Activated CD4-positive, alpha-beta memory T cell treated with anti-CD3 and anti-CD28 coated beads for 36 hours (primary cell): ENCODE measurements at places on chromosomes 12 and 14. TPM values are rescaled to one million over a fixed set of nuclear protein-coding genes. Genes with fewer than 3 reads are reported as not detected.

The SOAT2 gene
- 1.5 TPM for total RNA-seq

DNA sequence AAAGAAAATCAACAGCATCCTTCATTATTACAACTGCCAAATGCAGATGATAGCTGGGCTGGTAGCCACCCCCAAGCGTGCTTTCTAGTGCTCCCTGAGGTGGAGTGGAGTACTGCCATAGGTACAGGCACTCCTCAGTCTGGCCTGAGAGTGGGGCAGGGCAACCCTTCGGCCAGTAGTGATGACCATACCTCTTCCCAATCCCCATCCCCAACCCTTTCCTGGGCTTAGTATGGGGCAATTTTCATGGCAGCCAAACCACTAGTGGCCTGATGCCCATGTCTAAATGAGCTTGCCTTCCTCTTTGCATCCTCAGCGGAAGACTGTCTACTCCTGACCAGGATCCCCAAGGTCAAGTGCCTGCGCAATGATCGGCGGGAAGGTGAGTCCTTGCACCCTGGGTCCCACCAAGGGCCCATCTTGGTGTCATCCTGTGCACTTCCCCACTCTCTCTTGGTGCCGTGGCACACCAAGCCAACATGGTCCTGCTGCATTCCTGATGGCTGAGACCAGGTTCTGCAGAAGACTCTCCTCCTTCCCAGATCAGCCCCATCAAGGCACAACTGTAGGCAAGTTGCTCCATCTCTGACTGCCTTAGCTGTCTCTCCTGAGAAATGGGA lies 65.8 kb downstream of the GALNT16 start:
- H3K27me3 ChIP-seq, result no peaks in the 10 kb centered on the region
- H3K4me3 ChIP-seq, result no peak overlapping the region
- no peaks in the 10 kb centered on the region for H3K4me1 ChIP-seq
- H3K27ac ChIP-seq, result no peak overlapping the region
- DNase-seq, result peak; percentile 1

GRCh38 chr12:123075646-123076171 lies 75.2 kb downstream of the PITPNM2 start:
- H3K4me3 ChIP-seq, result peak overlapping the region; percentile 68
- H3K4me1 ChIP-seq, result peaks cover 41% of the 10 kb centered on the region
- H3K36me3 ChIP-seq, result no peaks in the 10 kb centered on the region
- peak; percentile 88 for DNase-seq
- no peaks in the 10 kb centered on the region for H3K27me3 ChIP-seq

DNA sequence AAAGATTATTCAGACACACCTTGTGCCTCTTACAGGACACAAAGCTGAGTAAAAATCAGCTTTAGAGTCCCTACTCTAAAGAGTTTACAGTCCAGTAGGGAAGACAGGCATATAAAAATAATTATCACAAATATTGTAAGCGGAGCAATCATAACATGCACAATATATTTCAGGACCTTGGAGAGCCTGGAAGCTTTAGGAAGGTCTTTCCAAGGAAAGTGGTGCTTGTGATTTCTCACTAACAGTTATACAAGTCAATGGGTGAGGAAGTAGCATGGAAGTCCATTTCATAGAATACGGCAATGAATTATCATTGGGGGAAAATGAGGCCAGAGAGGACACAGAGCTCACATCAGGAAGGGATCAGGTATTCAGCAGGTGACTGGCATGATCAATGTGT lies 268.3 kb downstream of the C12orf50 start:
- no peak for DNase-seq
- H3K4me1 ChIP-seq, result no peaks in the 10 kb centered on the region
- no peak overlapping the region for H3K4me3 ChIP-seq
- H3K27me3 ChIP-seq, result no peaks in the 10 kb centered on the region

- no peak overlapping the region for H3K4me3 ChIP-seq
- H3K4me1 ChIP-seq, result no peaks in the 10 kb centered on the region
- no peak overlapping the region for H3K27ac ChIP-seq
- H3K36me3 ChIP-seq, result no peaks in the 10 kb centered on the region
- no peak for DNase-seq
- no peaks in the 10 kb centered on the region for H3K27me3 ChIP-seq
These were observed 26.6 kb upstream of the NXPH4 start for GRCh38 chr12:57190037-57190436.

DNA sequence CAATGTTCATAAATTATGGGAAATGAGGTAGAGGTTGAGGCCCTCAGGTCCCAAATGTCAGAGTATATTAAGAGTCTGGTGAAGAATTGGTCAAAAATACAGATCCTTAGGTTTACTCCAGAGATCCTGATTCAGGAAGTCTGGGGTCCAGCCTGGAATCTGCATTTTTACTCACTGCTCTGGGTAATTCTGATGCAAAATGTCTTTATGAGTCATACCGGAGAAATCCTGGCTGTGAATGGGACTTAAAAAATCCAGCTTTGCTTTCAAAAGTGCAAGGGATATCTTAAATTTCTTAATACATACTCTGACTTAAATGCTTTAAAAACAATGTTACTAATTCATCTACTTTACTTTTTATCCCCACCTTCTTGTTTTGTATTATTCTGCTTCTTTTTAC lies 74.5 kb downstream of the FERMT2 start:
- no peak for DNase-seq
- H3K4me1 ChIP-seq, result no peaks in the 10 kb centered on the region
- no peaks in the 10 kb centered on the region for H3K36me3 ChIP-seq
- H3K27ac ChIP-seq, result no peak overlapping the region
- no peaks in the 10 kb centered on the region for H3K27me3 ChIP-seq

DNA sequence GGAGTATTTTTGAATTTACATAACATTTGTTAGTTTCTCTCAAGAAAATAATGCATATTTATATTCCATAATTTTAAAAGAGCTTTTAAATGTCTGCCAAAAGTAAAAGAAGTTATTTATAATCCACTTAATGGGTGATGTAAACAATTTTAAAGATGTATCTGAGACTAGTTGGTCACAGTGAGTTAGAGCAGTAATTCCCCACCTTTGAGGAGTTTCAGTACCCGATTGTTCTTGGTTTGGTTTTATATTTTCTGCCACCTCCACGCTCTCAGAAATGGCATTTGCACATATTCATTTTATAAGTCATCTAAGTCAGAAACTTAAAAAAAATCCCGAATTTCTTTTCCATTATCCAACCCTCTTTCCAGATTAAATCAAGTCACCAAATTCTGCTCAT lies 153.2 kb downstream of the SLC35F4 start:
- H3K27me3 ChIP-seq, result no peaks in the 10 kb centered on the region
- H3K27ac ChIP-seq, result no peak overlapping the region
- H3K36me3 ChIP-seq, result no peaks in the 10 kb centered on the region
- no peaks in the 10 kb centered on the region for H3K4me1 ChIP-seq

GRCh38 chr14:75433631-75434071 lies 5.8 kb downstream of the JDP2 start:
- no peak overlapping the region for H3K4me3 ChIP-seq
- H3K27me3 ChIP-seq, result peaks cover 4% of the 10 kb centered on the region
- peaks cover 10% of the 10 kb centered on the region for H3K4me1 ChIP-seq
- no peak for DNase-seq

DNA sequence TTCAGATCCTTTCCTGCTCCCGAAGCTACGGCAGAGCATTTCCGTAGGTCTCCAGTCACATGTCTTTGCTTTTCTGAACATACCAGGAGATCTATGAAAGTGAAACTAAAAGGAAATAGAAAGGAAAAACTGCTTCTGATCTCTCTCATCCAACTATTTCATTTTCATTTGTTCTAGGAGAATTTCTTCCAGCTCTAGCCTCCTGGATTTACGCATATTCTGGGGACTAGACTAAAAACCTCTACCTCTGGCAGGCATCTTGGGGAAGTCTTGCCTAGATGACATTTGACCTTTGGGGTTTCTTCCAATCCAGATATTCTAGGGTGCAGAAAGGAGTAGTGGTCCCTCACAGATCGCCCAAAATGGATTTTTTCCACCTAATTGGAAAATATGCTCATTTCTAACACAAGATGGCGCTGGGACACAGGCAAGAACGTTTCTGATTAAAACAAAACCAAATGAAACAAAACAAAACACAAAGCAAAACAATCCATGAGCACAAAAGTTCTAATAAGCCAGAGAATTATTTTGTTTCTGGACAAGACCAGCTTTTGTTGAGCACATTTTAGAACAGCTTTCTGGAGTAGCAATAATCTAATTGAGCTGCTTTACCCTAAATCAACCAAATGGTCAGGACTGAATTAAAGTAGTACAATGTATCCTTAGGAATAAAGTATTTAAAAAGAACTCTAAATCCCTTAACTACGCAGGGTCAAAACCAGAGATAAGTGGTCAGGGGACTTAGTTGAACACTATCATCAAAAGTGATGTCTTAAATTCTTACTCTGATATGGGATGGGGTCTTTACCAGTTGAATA lies 12.3 kb upstream of the PARP11 start:
- H3K27ac ChIP-seq, result peak overlapping the region; percentile 34
- no peaks in the 10 kb centered on the region for H3K36me3 ChIP-seq
- DNase-seq, result peak; percentile 45
- peak overlapping the region; percentile 42 for H3K4me3 ChIP-seq
- H3K27me3 ChIP-seq, result peaks cover 6% of the 10 kb centered on the region

GRCh38 chr14:26811756-26812305 lies 214.0 kb upstream of the NOVA1 start:
- no peak for DNase-seq
- no peaks in the 10 kb centered on the region for H3K27me3 ChIP-seq
- no peak overlapping the region for H3K27ac ChIP-seq
- H3K4me3 ChIP-seq, result no peak overlapping the region
- no peaks in the 10 kb centered on the region for H3K4me1 ChIP-seq
- H3K36me3 ChIP-seq, result no peaks in the 10 kb centered on the region

DNA sequence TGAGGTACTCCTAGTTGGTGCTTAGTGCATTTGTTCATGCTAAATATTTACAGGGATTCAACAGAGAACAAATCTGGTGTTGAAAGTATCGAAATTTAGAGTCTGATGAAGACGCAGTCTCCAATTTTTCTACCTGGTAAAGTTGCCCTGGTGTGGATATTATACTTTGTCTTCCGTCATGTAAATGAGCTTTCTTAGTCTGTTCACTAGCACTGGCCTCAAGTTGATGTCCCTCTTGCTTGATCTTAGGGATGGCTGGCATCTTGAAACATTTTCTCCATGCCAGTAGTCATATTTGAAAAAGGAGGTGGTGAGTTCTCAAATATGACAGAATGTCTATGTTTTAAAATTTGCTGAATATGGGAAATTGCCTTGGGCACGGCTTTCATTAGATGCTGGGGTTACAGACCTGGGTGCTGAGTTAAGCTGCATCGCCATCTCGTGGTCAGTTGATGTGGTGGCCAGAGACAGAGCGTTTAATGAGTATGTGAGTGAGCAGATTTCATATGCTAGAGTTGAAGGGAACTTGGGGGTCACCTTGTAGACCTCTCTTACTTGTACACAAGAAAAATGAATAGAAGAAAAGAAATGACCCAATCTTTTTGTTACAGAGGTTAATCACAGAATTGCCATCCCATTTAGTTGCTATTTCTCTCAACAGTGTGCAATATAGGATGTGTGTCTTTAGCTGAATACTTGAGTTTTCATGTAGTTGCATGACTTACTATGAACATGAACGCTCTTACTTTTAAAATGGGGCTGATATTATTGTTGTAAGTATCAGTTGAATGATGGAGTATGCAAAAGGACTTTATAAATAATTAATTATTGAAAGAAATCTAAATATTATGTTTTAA lies 172.8 kb upstream of the DCN start:
- no peaks in the 10 kb centered on the region for H3K36me3 ChIP-seq
- H3K27me3 ChIP-seq, result peaks cover 5% of the 10 kb centered on the region
- no peak overlapping the region for H3K4me3 ChIP-seq
- DNase-seq, result peak; percentile 59
- no peaks in the 10 kb centered on the region for H3K4me1 ChIP-seq
- no peak overlapping the region for H3K27ac ChIP-seq

GRCh38 chr12:108379823-108380222 lies 40.7 kb upstream of the CMKLR1 start:
- peaks cover 1% of the 10 kb centered on the region for H3K27me3 ChIP-seq
- H3K27ac ChIP-seq, result no peak overlapping the region
- no peak for DNase-seq
- H3K4me3 ChIP-seq, result no peak overlapping the region
- no peaks in the 10 kb centered on the region for H3K4me1 ChIP-seq

DNA sequence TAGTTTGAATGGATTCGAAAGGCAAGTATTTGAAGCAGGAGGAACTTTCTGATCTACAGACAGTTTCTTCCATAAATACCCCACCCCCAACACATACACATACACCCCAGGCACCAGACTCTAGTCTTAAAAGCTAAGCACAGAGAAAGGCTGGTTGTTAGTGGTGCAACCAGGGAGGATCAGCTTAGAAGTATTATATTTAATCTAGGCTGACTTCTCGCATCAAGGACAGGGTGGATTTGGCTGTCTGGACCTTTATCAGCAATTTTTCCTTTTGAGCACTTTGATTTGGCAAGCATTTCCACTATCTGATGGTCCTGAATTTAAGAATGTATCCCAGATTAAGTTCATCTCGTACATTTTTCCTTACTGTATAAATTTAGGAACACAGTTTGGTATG lies 1489.8 kb upstream of the FLRT2 start:
- H3K4me3 ChIP-seq, result no peak overlapping the region
- H3K27ac ChIP-seq, result no peak overlapping the region

DNA sequence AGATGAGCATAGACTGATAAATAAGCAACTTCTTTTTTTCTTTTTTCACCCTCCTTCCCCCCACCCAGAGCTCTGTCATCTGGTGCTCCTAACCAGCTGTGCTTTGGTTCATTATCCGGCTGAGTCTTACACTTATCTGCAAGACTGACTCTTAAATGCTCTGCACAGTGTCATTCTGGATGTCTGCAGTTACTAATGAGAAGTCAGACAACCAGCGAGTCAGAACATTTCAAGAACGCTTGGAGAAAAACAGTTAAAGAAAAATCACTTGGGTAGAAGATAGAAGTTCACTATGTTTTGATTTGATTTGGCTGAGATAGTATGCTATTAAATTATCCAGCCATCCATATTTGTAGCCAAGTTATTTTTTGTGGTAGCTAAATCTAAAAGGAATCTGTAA lies 328.9 kb upstream of the PRICKLE1 start:
- DNase-seq, result no peak
- H3K4me3 ChIP-seq, result no peak overlapping the region
- H3K36me3 ChIP-seq, result no peaks in the 10 kb centered on the region
- H3K27me3 ChIP-seq, result no peaks in the 10 kb centered on the region
- H3K27ac ChIP-seq, result no peak overlapping the region

DNA sequence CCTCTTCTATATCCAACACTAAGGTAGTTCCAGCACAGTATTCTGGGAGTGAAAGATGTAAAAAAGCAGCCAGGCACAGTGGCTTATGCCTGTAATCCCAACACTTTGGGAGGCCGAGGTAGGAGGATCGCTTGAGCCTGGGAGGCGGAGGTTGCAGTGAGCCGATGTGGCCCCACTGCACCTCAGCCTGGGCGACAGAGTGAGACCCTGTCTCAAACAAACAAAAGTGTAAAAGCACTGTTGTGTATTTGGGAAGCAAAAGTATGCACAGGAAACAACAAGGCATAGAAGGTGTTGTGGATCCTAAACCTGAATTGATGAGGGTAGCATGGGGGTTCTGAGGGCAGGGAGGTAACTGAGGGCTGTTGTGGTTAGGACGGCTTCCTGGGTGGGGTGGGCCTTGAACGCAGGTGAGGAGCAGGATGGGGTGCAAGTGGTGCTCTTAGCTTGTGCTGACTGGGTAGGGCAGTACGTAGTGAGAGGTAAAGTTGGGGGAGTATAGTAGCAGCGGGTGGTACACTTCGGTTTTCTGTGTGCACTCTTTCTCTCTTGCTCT lies 64.2 kb downstream of the RASSF3 start:
- peaks cover 88% of the 10 kb centered on the region for H3K4me1 ChIP-seq
- no peaks in the 10 kb centered on the region for H3K27me3 ChIP-seq
- H3K36me3 ChIP-seq, result no peaks in the 10 kb centered on the region
